ENCODE measurements at places on chromosomes 12 and 14. TPM values are rescaled to one million over a fixed set of nuclear protein-coding genes. Genes with fewer than 3 reads are reported as not detected.

LRRC10 gene
- total RNA-seq: not detected

BEGAIN gene
- 6.8 TPM for total RNA-seq

PAH gene
- not detected for total RNA-seq

CFAP54 gene
- total RNA-seq: 4.0 TPM

HCAR2 gene
- total RNA-seq: not detected

SMOC1 gene
- total RNA-seq: 96.4 TPM

GLT1D1 gene
- not detected for total RNA-seq

SAMD15 gene
- 8.5 TPM for total RNA-seq

TCL1B gene
- total RNA-seq: not detected

JAG2 gene
- 1.8 TPM for total RNA-seq

KDM5A gene
- total RNA-seq: 64.9 TPM

CLEC14A gene
- 0.54 TPM for total RNA-seq

CCDC38 gene
- 0.39 TPM for total RNA-seq

CFAP251 gene
- total RNA-seq: 4.2 TPM

PLD4 gene
- 0.13 TPM for total RNA-seq

TMEM63C gene
- not detected for total RNA-seq

PTPRQ gene
- 0.43 TPM for total RNA-seq

TIMM9 gene
- total RNA-seq: 43.5 TPM

OAS1 gene
- total RNA-seq: 27.2 TPM

ABCD2 gene
- total RNA-seq: under 0.01 TPM

CNTN1 gene
- total RNA-seq: not detected

ENDOU gene
- 0.11 TPM for total RNA-seq

KRT73 gene
- not detected for total RNA-seq

TAS2R30 gene
- total RNA-seq: 12.6 TPM

ANKRD33 gene
- not detected for total RNA-seq

VCPKMT gene
- 6.9 TPM for total RNA-seq

ARHGAP9 gene
- total RNA-seq: 0.22 TPM

NKX2-1 gene
- total RNA-seq: not detected

BIN2 gene
- total RNA-seq: not detected

RNU4-1 gene
- total RNA-seq: under 0.01 TPM

RPS6KL1 gene
- total RNA-seq: 0.78 TPM

SMIM41 gene
- 0.39 TPM for total RNA-seq

PLEKHG3 gene
- 15.5 TPM for total RNA-seq

BMP4 gene
- total RNA-seq: 73.5 TPM

IL22 gene
- not detected for total RNA-seq

PPP1R13B gene
- 6.3 TPM for total RNA-seq

NXPH4 gene
- 5.2 TPM for total RNA-seq

PABPN1 gene
- total RNA-seq: 44.4 TPM

KRT3 gene
- total RNA-seq: not detected

Data from articular chondrocyte of knee joint (primary cell).